ENCODE measurements at places on chromosomes 11 and 22.

DNA sequence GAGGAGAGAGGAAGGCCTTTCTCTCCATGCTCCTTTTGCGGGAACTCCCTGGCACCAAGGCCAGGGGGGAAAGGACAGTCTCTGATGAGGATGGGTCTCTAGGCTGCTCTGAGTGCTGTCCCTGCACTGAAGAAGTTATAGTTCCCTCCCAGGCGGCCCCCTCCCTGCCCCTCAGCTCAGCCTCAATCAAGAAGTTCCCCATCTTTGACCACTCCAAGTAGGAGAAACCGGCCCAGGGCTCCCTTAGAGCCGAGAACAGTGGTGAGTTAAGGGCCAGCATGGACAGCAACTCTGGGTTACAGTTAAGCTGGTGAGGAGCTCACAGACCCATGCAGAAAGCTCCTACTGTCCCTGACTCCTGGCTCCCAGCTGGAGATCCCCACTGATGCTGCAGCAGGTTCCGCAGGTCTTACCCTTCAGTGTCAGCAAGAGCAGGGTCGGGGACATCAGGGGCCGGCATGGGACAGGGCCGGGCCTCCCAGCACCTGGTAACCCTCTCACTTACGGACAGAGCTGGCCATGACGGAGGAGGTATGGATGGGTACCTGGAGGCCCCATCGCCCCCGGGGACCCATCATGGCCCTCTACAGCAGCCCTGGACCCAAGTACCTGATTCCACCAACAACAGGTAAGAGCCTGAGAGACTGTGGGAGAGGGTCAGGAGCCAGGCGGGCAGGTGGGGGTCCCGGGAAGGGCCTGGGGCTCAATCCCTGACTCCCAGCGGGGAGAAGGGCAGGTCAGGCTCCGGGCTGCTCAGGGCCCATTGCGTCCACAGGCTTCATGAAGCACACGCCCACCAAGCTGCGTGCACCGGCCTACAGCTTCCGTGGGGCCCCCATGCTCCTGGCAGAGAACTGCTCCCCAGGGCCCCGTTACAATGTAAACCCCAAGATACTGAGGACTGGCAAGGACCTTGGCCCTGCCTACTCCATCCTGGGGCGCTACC lies 4.2 kb downstream of the SCGB1C1 start:
- DNase-seq = no peak

DNA sequence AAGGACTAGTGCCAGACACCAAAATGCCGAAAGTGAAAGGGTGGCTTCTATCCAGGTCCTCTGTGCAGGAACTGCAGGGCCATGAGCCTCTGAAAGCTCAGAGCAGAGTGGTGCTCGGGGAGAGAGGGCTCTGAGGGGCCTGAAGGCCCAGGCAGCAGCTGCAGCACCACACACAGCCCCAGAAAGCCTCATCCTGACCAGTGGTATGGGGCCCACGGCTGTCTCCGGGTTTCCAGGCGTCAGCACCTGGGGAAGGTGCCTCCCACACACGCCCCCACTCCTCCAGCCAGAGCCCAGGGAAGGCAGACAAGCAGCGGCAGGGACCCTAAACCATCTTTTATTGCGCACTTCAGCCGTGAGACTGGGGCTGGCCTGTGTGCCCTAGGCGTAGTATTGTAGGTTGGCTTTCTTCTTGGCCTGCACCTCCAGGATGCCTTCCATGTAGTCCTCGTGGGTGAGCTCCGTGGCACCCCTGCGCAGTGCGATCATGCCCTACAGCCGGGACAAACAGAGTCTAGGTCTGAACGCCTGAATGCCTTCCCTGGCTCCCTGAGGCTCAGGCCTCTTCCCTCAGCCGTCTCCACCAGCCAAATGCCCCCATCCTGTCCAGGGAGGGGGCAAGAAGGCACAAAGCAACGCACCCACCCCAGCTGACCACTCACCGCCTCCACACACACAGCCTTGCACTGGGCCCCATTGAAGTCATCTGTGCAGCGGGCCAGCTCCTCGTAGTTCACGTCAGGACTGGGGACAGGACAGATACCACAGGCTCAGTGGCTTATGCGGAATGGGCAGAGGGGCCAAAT lies 7.6 kb downstream of the PSMC3 start:
- DNase-seq = no peak

- no peak for DNase-seq
Measured at GRCh38 chr22:20771918-20772625, 1.8 kb upstream of the SERPIND1 start.

GRCh38 chr11:68956142-68956541 lies 24.6 kb downstream of the MRGPRD start:
- DNase-seq = no peak

GRCh38 chr11:115161876-115162275 lies 342.3 kb downstream of the CADM1 start:
- DNase-seq = no peak

DNA sequence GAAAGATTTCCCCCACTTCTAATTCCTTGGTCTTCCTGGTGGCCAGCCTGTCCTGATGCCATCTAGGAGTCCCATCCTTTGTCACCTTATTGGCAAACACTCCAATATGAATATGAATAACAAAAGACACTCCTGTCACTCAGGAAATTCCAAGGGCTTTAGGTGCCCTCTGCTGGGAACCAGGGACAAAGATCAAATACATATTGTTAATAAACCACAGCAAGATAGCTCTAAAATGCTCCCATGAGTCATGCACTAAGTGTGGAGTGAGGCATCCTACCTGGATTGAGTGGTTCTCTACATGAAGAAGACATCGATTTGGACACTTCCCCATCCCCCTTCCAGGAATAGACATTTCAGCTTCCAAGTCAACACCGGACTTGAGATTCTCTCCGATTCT lies 823.6 kb downstream of the TBC1D22A start:
- DNase-seq = no peak

DNA sequence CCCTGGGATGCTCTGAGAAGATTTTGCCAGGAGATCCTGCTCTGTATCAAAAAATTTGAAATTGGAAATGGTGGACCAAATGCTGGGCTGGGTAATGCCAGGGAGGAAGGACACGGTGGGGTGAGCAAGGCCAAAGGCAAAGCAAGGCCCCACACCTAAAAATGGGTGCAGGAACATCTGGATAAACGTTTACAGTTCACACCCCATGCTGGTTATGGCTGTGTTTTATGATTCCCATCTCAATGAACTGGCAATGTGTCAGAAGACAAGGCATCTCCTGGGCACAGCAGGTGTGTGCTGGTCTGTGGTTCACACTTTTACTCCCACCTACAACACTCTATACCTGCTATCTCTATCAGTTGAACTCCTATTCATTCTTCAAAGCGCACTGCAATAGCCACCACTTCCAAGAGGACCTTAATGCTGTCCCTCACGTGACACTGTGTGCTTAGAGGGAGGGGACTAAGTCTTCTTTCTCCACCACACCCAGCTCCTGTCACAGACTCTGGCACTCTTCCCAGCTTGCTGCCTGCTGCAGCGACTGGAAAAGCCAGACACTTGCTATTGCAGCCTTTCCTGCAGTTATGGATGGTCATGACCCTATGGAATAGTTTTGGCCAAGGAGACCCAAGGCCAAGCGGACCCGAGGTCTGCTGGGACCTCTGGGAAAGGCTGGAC lies 277.5 kb downstream of the CTTN start:
- DNase-seq = no peak

GRCh38 chr11:67024410-67024809 lies 1.5 kb downstream of the SYT12 start:
- no peak for DNase-seq

GRCh38 chr11:12669930-12670329 lies 4.3 kb upstream of the TEAD1 start:
- DNase-seq = peak; percentile 40

- no peak for DNase-seq
Measured at GRCh38 chr22:44860311-44860710, 107.9 kb downstream of the ARHGAP8 start.

GRCh38 chr11:44556735-44557409 lies 8.6 kb upstream of the CD82 start:
- DNase-seq = peak; percentile 52

GRCh38 chr11:71397331-71397860 lies 50.8 kb downstream of the DHCR7 start:
- no peak for DNase-seq

DNA sequence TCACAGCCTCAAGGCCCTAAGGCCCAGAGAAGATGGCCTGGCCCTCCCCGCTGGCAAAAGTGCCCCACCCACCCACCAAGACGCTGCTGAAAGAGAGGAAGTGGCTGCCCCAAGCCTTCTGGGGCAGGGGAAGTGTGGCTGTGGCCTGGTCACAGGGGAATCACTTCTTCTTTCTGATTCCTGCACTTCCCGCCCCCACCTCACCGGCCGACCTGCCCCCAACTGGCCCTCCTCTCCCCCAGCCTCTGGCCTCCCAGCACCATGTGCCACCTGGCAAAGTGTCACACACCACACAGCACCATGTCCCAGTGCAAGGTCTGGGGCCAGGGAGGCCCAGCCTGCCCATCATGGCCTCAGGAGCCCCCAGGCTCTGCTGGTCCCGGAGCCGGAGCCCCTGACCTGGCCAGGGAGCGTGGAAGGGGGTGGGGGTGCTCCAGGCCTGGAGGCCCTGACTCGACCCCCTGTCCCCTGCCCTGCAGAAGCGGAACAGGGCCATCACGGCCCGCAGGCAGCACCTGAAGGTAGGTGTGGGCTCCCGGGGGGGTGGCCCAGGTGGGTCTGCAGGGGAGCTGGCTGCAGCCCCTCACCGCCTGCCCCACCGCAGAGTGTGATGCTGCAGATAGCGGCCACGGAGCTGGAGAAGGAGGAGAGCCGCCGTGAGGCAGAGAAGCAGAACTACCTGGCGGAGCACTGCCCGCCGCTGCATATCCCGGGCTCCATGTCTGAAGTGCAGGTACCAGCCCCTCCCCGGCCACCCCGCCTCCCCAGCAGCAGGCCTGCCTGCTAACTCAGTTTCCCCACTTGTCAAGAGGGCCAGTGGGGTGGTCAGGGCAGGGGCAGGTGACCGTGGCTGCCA lies 1.4 kb downstream of the TNNI2 start:
- DNase-seq = no peak

DNA sequence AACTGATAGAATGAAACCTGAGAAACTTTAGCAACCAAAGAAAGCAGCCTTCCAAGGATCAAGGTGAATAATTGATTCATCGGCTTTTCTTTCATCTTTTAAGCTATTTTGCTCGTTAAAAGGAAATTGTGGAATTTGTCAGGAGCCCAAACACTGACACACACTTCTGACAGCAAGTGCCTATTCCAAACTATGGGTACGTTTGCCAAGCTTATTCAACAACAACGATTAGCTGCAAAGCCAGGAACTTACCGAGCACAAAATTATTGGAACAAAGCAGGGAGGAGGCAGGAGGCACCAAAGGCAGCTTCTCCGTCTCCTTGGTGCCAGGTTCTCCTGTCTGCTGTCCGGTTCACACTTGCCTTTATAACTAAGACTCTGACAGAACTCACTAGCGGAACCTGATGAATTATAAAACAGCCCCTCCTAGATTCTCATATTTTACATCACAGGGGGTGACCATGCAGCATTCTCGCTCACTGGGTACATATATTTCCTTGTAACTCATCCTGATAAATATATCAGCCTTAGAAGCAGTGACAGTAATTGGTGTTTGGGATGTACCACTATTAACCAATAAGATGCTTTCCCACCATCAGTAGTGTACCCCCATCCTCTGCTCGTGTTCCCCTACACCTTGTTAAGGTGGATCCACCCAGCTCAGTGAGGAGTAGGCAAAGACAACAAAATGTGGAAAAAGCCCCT lies 395.9 kb upstream of the CCDC90B start:
- DNase-seq = no peak

DNA sequence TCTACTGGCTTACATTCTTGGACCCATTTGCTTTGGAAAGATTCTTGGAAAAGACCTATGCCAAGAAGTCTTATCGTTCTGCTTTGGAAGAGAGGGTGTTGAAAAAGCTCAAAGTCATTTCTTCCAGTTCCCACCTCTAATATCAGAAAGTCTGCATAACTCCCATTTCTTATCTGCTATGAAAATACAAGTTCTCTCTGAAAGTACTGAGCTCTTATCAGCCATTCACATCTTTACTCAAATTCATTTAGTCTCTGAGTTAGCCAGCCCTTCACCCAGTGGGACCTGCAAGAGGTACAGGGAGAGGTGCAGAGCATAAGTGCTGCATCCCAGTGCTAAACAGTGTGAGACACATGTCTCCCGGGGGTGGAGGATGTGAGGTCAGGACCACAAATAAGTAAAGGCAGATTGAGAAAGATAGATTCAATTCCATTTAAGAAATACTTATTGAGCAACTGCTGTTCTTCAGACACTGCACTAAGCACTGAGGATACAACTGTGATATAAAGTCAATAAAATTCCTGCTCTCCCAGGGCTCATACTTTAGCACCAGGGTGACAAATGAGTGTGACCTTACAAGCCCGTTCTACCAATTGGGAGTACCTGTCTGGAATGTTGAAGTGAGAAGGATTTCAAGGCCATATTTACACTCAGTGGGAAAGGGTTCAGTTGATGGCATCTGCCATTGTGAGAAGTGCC lies 76.7 kb downstream of the PISD start:
- peak; percentile 39 for DNase-seq

DNA sequence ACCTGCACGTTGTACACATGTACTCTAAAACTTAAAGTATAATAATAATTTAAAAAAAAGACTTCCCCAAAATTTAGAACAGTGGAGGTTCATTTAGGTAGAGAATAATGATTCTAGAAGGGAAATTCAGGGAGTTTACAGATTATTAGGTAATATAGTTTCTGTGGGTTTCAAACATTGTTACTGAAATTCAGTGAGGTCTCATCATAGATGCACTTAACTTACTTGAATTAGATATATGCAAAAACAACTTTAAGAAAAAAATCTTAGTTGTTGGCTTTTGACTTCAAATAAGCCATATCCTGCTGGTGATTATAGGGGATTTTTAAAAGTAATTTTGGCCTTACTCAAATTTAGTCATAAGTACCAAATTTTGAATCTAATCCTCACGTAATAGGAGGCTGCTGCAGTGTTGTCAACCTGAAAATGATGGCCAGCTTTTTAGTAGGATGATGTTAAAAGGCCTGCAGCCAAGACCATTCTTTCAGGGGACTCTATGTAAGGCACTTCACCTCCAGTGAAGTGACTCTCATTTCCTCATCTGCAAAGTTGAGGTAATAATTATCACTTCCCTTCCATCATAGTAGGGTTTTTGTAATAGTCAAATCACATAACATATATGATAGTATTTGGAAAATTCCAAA lies 42.5 kb upstream of the KCNA4 start:
- DNase-seq = no peak

- no peak for DNase-seq
Measured at GRCh38 chr22:29838599-29838956, 504 bp upstream of the ASCC2 start.

GRCh38 chr22:30016596-30016995 lies 63.7 kb upstream of the HORMAD2 start:
- DNase-seq = no peak

- DNase-seq = no peak
Measured at GRCh38 chr11:128881221-128881620, 9.9 kb upstream of the KCNJ5 start.

DNA sequence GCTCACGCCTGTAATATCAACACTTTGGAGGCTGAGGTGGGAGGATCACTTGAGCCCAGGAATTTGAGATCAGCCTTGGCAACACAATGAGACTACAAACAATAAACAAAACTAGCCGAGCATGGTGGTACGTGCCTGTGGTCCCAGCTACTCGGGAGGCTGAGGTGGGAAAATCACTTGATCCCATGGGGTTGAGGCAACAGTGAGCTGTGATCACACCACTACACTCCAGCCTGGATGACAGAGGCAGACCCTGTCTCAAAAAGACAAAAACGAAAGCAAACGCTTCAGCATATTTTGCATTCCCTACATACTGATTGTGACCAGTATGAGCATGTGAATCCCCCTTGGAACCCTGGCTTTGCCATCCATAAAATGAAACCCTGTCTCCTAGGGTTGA lies 33.9 kb upstream of the MN1 start:
- DNase-seq = peak; percentile 76

GRCh38 chr11:125360066-125360465 lies 136.0 kb downstream of the FEZ1 start:
- DNase-seq = no peak
